Activated T-cell treated with anti-CD3 and anti-CD28 coated beads for 48 hours (primary cell): ENCODE measurements at places on chromosomes 5 and 9.
A peak's percentile ranks its signal among the peaks of the same experiment; 100 is the strongest.

DNA sequence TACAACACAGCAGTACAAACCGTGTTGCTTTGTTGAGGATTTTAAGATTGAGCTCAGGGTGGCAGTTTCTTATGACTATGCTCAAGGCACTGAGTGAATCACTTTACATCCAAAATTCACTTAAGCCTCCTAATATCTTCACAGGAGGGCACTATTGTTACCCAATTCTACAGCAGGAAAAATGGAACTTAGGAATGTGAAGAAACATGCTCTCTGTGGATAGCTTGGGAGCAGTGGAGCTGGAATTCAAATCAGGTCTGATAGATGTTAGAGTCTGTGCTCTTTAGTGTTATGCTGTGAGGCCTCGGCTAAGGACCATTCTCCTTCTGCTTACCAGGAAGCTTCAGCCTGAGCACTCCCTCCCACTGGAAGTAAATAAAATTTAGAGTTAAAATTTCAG is 18.7 kb upstream of the HMHB1 start:
- no peak for DNase-seq

GRCh38 chr9:134666831-134667230 is 25.2 kb downstream of the COL5A1 start:
- no peak for DNase-seq

GRCh38 chr9:95138474-95138873 is 179.0 kb downstream of the FANCC start:
- DNase-seq, result no peak

GRCh38 chr5:55903121-55903701 is 52.1 kb downstream of the IL31RA start:
- peak; percentile 73 for DNase-seq

DNA sequence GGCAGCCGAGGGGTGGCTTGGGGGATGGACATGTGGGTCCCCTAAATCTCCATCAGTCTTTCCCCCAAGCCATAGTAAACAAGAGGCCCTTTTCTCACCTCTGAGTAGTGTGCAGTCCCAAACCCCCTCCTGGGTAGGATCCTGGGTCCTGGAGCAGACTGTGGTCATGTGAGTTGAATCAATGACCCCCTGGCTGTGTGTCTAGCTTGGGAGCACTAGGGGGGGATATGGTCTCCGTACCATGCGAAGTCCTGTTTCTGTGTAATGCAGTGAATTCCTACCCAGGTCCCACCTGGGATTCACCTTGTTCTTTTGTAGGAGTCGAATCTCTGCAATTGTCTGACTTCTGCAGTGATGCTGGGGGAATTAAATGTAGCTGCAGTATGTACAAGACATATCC is 66.2 kb downstream of the FGF18 start:
- DNase-seq, result no peak

DNA sequence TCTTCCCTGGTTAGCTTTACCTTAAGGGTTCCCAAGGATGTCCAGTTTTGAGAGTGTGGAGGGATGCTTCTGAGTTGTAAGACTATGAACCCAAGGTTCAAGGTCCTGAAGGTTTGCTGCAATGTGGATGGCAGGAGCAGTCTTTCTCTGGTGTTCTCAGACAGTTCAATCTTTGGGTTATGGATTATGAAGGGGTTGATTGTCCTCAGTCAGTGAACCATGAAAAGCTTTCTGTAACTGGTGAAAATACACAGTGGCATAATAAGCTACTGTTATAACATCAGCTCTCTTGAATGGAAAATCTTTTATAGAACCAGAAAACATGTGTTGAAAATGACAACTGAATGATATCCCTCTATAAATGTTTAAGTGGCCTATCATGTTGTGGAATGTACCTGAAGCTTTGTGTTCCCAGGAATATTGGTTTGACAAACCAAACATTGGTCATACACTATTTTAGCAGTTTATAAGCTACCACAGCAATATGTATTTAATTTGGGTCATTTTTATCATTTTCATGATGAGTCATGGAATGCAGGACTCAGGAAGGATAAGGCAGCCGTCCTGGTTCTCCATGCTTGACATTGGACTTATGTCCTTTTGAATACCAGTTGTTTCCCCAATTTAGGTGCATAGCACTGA is 1041.8 kb upstream of the ARRDC3 start:
- DNase-seq, result no peak

DNA sequence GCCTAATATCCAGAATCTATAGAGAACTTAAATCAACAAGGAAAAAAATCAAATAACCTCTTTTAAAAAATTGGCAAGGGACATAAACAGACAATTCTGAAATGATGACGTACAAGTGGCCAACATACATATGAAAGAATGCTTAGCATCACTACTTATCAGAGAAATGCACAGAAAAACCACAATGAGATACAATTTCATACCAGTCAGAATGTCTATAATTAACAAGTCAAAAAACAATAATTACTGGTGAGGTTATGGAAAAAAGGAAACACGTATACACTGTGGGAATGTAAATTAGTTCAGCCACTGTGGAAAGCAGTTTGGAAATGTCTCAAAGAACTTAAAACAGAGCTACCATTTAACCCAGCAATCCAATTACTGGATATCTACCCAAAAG is 1192.0 kb downstream of the CDH12 start:
- DNase-seq, result no peak

- DNase-seq, result no peak
Measured at GRCh38 chr5:14925326-14925725, 53.7 kb upstream of the ANKH start.

GRCh38 chr5:143188692-143189091 is 214.8 kb downstream of the NR3C1 start:
- DNase-seq, result no peak

GRCh38 chr5:2802693-2803365 is 51.4 kb upstream of the IRX2 start:
- DNase-seq, result no peak

- no peak for DNase-seq
Measured at GRCh38 chr5:56475689-56476486, 242.8 kb upstream of the ANKRD55 start.

- peak; percentile 4 for DNase-seq
Measured at GRCh38 chr5:173187054-173187743, 42.9 kb downstream of the BNIP1 start.

GRCh38 chr5:166979307-166979895 is 1312.0 kb upstream of the WWC1 start:
- DNase-seq, result no peak

DNA sequence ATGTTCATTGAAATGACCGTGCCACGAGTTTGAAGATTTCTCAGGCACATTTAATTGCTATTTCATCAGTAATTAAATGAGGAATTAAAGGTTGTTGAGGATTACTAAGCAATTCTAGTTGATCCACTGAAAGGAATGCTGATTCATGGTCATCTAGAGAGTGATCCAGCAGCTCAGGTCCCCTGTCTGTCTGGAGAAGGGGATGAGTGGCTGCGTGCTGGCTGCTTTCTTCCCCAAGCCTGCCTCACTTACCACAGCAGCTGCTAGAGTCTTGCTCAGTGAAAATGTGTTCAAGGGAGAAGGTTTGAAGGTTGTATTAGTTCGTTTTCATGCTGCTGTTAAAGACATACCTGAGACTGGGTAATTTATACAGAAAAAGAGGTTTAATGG is 7.8 kb upstream of the TGFBI start:
- DNase-seq, result no peak

- DNase-seq, result no peak
Measured at GRCh38 chr9:127264462-127265219, at the start of gene GARNL3. Gene GARNL3 (plus strand): TSS chr9:127264774. CDS start chr9:127264878, 104 bp downstream.

DNA sequence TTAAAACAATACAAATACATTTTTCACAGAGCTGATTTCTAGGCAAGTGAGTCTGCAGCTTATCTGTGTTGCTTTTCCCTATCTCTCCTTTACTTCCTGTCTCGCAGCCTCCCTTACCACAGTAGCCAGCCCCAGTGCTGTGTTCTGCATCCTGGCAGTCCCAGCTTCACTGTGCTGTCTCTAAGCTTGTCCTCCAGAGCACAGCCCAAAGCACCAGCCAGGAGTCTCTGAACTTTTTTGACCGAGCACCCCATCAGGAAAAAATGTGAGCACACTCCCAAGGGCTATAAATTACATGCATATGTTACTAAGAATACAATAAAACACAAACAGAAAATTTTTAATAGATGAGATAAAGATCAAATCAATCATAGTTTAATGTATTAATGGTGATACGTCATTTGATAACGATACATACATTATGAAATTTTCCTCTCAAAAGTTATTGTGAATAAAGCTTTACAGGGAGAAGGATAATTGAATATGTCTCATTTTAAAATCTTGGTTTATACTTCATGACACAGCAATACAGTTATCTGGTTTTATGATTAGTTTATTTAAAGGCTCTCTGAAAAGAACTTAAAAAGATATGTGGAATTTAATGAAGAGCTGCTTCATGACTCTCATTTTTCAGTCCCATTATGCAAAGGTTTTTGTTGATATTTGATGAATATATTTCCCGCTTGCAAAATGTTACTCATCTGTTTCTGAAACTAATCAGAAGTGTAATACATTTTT is 7.3 kb upstream of the RHOBTB3 start:
- DNase-seq, result no peak

GRCh38 chr5:91150636-91151035 is 232.5 kb downstream of the ARRDC3 start:
- no peak for DNase-seq

DNA sequence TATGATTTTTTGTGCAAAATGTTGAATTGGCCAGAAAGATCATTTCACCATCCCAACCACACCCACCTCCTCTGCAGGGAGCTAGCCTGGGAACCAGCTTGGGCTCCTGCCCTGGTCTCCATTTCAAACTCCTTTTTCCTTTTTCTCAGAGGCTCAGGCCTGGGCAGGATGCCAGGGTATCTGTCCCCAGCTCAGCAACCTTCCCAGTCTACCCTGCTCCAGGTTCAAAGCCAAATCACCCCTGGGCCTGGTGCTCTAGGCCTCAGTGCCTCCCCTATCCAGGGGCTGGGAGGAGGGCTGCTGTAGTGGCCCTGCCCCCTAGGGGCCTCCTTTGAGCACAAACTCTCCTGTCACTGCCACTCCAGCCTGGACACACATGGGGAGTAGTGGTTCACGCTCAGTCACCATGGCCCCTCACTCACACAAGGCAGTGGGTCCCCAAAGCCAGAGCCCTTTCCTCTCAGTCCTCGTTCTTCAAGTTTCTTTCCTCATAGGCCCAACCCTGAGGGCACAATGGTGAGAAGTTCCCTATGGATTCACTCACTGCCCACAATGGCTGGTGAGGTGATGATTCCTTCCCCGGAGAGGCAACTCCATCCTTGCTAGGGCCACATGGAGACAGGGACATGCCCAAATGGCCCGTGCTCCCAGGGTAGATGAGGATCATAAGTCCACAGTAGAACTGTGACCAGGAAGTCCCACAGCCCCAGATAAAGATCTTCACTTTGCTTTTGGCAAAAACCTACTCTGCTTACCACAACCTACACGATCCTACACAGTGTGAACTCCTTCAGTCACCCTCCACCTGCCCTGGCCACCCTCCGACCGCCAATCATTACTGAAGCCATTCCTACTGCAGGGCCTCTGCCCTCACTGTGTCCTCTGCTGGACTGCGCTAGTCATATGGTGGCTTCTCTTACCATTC is 1.6 kb upstream of the ST6GALNAC4 start:
- no peak for DNase-seq

DNA sequence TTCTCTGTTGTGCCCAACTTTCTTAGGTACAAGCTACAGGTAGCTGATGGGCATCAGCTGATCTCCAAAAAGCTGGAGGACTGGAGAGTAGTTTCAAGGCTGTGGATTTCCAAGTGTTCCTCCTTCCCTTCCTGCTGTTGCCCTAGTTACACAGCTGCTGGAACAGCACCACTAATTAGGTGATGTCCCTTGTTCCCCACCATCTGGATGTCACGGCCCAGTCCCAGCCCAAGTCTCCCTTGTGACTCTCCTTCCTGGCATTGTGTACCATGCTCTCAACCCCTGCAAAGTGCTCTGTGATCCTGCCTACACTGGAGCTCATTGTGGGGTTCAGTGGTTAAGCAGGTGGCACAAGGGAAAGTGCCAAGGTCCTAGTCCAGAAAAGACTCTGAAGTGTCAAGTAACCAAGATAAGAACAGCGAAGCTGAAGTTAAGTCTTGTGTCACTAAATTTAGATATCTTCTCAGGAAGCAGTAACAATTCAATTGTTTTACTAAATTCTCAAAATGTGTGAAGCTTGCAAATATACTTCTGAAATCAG is 604.5 kb downstream of the ISL1 start:
- no peak for DNase-seq

GRCh38 chr9:127396253-127396807 is 639 bp upstream of the SLC2A8 start:
- DNase-seq, result no peak

DNA sequence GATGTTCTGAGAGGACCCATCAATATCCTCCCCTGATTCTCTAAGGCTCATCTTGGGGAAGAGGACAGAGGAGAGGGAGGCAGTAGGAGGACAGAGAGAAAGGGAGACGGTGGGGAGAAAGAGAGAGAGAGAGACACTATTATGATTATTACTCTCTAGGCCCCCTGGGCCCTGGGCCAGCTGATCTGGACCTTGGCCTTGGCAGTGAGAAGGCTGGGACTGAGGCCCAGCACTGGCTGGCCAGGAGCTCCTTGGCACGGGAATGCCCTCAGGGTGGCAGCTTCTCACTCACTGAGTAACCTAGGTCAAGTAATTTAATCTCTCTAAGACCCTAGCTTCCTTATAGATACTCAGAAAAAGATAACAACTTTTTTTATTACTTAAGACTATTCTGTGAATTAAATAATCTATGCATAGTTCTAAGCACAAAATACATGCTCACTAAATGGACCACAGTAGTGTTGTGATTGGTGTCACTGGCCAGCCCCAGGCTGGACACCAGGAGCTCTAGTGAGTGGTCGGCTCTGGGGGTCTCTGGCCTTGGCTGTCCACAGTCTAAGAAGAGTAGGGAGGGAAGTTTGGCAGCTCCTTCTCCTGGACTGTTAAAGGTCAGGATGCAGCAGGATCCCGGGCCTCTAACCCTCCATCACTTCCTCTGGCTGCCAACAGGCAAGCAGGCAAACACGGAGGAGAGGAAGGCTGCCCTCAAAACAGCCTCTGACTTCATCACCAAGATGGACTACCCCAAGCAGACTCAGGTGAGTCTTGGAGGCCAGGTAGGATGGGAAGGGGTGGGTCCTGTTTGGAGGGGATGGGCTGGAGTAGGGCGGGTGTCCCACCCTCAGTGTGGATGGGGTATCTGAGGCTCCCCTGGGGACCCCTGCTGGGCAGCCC is 50.0 kb downstream of the GSN start:
- DNase-seq, result no peak

DNA sequence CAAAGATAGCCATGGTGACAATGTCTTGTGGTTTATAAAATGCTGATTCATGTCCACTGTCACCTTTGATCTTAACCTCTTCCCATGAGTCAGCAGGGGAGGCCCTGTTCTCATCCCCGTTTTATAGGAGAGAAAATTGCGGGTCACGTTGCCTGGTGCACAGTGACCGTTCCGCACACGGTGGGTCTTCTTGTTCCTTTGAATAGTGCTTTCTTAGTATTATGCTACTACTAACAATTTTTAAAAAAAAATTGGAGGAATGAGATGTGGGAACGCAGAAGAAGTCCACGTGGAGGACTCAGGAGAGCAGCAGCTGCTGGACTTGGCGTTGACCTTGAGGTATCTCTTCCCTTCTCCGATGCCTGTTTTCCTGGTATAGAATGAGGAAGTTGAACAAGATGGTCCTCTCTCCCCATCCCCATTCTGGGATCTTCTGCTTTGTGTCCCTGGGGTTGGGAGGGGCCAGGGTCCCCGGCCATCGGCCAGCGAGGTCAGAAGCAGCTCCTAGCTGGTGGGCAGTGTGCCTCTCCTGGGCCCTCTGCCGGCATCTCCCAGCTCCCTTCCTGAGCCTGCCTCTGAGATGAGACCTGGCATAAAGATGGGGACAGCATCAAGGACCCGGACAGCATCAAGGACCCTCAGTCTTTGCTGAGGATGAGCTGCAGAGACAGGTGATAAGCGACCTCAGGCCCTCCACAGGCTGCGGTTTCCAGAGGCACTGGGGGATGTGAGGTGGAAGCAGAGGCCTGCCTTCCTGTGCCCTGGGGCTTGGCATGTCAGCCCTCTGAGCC is 143.9 kb downstream of the C9orf50 start:
- DNase-seq, result no peak
